ENCODE measurements at places on chromosomes 6 and 20.

DNA sequence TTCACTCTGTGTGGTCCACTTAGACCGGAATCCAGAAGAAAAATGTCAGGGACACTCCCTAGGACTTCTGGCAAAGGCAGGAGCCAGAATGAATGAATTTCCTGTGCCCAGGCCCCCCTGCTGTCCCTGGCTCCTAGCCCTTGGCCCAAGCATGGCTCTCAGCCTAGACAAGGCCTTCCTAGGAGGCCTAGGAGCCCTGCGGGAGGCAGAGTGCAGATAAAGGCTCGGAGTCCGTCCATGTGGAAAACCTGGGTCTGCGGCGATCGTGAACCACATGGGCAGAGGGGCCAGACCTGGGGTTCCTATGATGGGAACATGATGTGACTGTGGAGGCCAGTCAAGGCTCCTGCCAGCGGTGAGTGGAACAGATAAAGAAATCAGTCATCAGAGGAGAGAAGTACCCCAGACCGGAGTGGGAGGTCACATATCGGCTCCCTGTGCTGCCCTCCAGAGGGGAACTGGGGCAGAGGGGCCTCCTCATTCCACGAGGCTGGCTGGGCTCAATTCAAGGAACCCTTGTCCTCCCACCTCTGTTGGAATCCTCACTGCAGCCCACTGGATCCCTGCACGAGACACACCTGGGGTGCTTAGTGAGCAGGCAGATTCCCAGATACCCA, 5.9 kb upstream of the VSTM2L start:
- DNase-seq: no peak

DNA sequence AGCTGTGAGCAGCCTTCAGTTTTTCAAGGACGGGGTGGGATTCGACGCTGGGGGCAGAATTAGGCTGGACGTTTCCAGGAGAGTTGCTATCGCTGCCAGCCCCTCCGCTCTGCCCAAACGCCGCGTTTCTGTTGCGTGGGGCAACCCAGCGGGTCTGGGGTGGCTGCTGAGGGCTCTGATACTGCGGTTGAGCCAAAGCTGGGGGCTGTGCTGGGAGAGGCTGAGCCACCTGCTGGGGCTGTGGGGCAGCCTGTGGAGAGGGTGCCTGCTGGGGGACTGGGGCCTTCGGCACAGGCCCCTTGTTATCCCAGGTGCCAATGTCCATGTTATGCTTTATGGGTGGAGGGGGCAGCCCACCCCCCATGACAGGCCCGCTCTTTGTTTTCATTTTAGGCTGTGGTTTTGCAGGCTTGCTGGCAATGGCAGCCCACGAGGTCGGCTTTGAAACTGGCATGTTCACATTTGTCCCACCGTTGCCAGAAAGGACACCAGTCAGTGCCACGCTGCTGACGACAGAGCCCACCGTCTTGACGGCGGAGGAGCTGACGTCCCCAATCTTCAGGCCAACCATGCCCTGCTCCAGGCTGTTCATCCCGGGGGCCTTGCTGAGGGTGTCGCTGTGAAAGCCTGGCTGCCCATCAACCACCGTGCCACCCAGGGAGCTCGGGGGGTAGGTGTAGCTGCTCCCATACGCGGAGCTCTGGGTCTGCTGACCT, 13.0 kb downstream of the YTHDF1 start:
- no peak for DNase-seq

GRCh38 chr6:586553-586952, 70.3 kb downstream of the HUS1B start:
- DNase-seq: no peak

GRCh38 chr6:47112317-47112716, 70.2 kb upstream of the ADGRF1 start:
- no peak for DNase-seq

DNA sequence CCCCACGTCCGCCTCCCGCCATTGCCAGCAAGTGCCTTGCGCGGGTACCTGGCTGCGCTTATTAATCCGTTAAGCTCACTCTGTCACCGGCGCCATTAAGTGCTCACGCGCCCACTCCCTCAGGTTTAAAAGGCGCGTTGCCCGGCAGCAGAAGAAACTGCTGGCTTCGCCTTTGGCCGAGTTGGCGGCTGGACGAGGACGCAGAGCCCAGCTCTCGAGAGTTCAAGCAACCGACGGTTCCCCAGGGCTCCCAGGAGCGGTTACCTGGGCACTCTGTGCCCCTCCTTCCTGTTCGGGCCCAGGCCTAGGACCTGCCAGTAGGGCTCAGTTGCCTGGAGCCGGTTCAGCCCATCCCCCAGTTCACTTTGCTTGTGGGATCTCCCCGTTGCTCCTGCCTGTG, at the start of gene GGTLC1:
TSS of gene GGTLC1 (minus strand) at position 219 of the 400 bp plus-strand sequence. CDS start 2,168 bp downstream, outside the sequence.
- no peak for DNase-seq

DNA sequence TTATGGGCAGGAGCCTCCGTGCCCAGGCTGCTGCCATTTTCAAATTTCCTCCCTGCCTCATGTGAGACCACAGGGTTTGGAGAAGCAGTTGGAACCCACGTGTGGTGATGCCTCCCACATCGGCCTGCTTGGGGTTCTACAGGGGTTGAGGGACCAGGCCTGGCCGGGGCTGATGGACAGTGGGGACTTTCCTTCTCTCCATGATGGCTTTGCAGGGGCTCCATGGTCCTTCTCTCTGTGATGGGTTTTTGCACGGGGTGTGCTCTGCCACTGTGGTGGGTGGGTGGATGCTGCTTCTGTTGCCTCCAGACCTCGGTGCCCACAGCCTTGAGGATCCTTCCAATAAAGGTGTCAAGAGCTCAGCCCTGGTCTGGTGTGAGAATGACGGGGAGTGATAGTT, 54.4 kb downstream of the ADNP start:
- DNase-seq: no peak

GRCh38 chr6:20877008-20877937, 343.0 kb downstream of the CDKAL1 start:
- no peak for DNase-seq

GRCh38 chr6:52418606-52419005, 1.5 kb upstream of the EFHC1 start:
- DNase-seq: no peak

DNA sequence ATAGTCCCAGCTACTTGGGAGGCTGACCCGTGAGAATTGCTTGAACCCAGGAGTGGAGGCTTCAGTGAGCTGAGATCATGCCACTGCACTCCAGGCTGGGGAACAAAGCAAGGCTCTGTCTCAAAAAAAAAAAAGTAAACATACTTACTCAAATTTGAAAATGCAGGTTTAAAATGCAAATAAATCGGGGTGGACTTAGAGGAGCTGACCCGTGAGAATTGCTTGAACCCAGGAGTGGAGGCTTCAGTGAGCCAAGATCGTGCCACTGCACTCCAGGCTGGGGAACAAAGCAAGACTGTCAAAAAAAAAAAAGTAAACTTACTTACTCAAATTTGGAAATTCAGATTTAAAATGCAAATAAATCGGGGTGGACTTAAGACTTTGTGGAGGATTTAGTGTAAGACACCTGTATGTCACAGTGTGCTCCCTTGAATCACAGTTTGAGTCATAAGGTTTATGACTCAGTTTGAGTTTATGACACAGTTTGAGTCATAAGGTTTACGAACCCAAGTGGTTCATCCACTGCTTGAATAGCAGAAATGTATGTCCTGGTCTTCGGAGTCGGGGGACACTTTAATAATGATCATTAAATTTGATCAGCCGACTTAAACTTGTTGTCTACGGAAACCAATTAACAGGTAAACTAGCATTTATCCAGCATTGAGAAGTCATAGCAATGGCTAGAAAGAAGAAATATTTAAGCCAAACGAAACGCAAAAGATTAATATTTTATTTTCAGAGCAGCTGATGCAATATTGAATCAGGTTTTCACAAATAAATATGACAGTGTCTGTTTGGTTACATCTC, 6.8 kb upstream of the MRPS10 start:
- DNase-seq: no peak

DNA sequence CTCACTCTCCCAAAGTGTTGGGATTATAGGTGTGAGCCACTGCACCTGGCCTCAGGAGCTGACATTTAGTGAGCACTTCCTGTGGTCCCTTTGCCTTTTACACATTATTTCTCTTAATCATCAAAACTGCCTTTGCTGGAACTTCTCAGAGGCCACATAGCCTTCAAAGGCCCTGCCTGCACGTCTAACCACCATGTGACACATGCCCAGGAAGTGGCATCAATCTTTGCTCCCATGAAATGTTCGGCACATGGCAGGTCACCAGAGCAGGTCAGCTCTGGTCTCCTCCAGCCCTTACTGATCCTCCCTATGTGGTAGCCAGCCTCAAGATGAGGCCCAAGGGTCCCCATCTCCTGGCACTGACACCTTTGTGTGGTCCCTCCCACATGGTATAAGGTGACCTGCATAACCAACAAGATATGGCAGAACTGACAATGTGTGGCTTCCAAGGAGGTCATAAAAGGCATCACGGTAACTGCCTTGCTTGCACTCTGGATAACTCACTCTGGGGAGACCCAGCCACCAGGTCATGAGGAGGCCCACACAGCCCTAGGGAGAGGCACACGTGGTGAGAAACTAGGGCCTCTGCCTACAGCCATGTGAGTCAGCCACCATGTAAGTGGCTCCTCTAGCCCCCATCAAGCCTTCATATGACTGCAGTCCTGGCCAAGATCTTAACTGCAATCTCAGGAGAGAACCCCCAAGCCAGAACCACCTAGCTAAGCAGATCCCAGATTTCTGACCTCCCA, 28.8 kb upstream of the HMGA1 start:
- DNase-seq: no peak

DNA sequence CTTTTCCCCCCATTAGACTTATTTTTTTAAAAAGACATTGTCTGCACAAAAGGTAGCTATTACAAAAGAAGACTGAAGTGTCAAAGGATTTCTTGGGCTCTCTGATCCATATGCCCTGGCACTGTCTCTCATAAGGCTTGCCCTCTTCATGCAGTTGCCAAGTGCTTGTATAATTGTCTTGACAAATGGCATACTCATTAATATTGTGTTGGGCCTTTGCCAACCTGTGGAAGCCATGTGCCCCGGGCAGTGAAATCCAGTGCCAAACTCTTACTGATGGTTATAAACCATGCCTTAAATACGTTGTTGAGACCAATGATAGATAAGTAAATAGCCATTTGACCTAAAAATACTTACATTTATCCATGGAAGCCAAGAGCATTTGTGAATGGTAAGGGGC, 98.1 kb downstream of the FARS2 start:
- no peak for DNase-seq

GRCh38 chr6:156975414-156975813, 198.2 kb downstream of the ARID1B start:
- no peak for DNase-seq
